ENCODE measurements at places on chromosomes 13 and 19.
A peak's percentile ranks its signal among the peaks of the same experiment; 100 is the strongest.

DNA sequence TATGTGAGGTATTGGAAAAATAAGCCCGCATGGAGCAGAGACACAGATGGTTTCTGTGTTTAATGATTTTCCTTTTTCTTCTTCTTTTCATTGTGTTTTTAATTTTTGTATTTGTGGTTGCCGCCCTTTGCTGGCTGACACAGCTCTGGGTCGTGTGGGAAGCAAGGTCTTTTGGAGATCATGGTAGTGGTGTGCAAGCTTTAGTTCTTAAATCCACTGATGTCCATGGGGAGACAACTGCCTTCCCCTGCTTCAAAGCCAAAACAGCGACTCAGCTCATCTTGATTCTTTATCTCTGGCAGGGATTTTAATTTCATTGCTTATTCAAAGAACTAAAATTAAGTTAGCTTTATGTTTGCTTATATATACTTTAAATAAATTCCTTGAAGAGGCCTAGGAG, 711.3 kb upstream of the SGCG start:
- DNase-seq = no peak

DNA sequence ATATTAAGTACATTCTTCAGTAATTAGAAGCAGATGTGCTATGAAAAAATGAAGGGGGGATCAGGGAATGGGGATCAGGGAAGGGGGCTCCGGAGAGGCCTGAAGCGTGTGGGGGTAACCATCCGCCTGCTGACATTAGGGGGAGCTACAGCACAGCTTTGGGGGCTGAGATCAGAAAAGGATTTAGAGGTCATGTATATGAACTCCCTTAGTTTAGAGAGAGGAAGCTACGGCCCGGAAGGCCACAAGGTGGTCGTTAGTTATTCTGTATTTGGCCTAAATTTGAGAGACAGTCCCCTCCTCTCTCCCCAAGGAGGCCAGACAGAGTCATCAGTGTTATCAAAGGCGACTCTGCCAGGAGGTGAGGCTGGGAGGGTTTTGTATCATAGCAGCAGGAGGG, 99.0 kb downstream of the TM9SF2 start:
- peak; percentile 8 for DNase-seq

DNA sequence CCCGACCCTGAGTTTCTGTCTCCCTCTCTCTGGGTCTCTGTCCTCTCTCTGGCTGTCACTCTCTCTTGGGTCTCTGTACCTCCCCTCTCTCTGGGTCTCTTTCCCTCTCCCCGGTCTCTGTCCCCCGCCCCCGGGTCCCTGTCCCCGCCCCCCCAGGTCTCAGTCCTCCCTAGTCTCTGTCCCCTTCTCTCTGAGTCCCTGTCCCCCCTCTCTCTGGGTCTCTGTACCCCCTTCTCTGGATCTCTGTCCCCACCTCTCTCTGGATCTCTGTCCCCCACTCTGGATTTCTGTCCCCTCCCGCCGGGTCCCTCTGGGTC, 2.3 kb upstream of the FTL start:
- no peak for DNase-seq

DNA sequence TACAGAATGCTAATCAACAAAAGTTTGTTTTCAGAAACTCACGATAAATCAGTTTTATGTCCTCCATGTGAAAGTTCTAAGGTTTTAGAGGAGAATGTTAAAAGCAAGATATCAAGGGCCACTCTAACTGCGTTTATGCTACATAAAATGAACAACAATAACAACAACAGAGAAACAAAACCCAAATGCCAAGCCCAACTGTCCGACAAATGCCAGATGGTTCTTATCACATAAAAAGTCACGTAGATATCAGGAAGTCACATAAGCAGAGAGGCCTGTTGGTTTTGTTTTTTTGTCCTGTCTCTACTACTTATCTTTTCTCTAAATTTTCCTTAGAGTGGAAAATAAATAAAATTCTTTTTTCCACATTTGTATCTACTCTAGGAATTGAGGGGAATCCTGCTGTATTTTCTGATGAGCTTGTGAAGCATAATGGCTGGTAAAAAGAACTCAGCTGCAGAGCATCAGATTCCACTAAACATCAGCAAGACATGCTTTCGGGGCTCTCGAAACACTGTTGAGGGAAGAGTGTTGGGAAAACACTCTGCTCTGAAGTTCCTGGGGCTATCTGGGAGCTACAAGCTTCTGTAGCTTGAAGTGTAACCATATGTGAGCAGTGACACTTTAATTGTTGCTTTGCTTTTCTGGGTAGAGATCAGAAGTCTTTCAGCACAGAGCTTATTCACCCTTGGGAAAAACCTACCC, 110.1 kb downstream of the SLAIN1 start:
- no peak for DNase-seq

- DNase-seq = peak; percentile 27
Measured at GRCh38 chr13:32426990-32427851, 709 bp downstream of the N4BP2L1 start.

GRCh38 chr19:11091703-11092153, 2.5 kb downstream of the LDLR start:
- peak; percentile 67 for DNase-seq

DNA sequence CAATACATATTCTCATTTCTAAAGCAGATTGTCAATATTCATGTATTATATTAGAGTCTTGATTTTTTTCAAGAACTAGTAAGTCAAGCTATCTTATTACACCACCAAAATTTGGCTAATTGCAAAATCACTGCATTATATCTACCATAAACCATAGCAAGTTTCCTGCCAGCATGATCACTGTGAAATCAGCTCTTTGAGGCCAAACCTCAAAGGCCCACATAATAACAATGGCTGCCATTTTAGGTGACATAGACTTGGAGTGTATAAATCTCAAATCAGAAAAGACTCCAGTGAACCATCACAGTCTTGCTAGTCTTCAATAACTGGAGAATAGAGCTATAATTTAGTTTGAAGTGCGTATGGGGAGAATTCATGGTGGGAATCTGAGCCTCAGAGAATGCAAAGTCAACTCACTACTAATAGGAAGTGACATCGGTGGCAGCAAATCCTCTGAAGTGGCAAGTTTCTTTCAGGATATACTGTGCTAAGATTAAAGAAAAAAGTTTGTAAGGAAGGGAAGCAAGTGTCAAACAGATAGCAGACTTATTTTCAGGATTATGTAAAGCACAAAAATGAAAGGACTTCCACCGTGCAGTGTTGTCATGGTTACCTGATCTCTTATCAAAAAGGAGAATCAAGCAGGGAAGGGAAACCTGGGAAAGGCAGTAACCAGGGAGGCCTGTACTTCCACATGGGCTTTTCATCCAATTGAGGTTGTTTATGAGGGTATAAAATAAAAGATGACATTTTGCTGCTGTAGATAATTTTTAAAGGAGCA, 117.4 kb upstream of the FNDC3A start:
- no peak for DNase-seq

- DNase-seq = no peak
Measured at GRCh38 chr13:60787083-60787482, 390.1 kb downstream of the TDRD3 start.

DNA sequence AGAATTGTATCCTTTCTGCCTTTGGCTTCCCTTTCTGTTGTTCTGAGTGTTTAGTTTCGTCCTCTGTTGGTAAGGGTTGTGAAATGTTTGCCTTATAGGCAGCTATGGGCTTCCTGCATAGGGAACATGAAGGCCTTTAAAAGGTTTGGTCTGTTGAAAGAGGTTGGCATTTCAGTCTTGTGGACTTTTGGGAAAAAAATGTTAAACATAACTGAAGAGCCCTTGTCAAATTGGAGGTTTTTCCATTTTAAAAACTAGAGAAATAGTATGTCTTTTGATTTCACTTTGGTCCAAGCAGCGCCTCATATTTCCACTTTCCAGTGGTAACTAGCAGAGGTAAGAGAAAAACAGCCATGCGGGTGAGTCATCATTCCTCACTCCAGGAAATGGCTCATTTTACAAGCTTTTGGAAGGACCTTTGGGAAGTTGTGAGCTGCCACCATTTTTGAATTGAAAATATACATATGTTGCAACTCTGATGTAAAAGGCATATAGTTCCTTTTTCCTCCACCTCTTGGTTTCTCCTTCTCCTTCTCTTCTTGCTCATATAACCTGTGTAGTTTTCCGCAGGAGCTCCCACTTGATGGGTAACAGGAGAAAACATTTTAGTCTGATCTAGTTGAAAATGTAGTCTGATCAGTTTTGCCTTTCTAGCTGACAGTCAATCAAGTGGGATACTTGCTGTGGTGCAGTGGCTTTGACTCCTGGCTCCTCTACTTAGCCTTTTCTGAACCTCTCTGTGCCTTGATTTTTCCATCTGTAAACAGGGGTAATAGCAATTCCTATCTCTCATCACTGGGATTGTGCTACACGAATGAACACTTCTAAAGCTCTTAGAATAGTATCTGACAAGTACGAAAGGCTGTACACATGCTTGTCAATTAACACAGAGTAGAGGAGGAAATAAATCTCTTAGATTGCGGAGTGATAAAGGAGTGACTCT, 23.0 kb downstream of the GPC6 start:
- DNase-seq = no peak

DNA sequence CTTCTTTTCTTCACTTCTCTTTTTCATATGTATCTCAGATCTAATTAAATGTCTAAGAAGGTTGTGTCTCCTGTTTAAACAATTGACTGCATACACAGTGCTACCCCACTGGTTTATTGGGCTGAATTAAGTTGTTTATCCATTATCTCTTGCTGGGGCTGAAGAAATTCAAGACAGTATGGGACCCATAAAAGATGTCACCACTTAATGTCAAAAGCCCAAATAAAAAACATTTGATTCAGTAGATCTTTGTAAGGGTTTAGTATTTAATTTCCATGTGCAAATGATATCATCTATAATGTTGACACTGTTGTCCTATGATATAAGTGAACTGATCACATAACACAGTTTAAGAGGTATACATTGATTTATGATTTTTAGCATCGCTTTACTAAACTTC, 1431.9 kb upstream of the PCDH20 start:
- no peak for DNase-seq

DNA sequence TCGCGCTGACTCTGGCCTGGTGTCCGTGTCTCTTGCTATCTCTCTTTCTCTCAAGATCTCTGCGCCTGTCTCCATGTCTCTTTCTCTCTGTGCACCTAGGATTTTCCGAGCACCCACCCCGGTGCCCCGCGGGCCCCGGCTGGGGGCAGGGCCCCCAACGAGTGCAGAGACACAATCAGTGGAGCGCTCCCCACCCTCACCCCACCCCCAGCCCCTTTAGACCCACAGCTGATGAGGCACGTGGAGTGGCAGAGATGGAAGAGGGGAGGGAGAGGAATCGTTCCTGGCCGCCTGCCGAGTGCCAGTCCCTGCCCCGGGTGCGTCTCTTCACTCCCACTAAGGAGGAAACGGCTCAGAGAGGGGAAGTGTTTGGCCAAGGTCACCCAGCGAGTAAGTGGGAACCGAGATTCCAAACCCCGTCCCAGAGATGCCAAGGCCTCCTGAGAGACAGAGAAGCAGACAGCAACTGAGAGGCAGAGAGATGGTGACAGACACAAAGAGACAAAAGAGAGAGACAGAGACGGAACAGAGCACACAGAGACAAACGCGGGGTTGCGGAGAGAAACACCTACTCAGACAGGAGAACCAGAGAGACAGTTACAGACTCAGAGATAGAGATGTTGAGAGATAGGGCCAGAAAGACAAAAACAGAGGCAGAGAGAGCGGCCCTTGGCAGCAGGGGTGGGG, 626 bp upstream of the BCL3 start:
- DNase-seq = no peak

GRCh38 chr13:39406688-39407087, 196.3 kb downstream of the LHFPL6 start:
- no peak for DNase-seq

- DNase-seq = no peak
Measured at GRCh38 chr19:42555317-42555716, 27.0 kb upstream of the CEACAM1 start.

DNA sequence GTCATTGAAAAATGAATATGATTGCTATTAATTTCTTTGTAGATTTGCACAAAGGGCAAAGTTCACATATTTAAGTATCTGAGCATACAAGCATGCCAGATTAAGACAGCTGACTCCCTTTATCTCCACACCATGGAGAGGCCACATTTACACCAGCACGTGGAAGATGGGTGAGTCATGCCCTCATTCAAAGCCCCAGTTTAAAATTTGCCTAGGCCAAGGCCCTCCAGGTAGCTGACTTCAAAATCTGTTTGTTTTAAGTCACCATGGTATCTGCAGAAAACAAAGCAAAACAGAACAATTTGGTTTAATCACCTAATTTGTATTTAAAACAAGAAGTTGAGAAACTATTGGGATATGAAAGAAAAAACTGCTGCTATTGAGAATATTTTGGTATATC, 109.2 kb downstream of the ESD start:
- peak; percentile 48 for DNase-seq

DNA sequence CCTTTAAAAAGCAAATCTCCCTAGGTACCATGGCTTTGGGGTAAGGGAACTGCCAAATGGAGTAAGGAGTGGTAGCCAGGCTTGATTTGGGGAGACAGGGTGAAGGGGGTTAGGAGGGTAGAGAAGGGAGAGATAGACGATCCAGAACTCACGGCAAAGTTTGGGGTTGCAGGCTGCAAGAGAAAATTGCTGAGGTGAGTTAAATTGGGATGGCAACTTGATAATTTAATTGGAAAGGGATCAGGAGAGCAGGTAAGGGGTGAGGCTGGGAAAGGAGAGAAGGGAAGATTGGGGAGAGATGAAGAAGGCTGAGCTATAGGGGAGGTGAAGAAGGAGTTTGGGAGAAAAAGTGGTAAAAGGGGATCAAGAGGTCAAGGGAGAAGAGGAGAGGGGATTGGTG, 4.0 kb downstream of the IZUMO2 start:
- no peak for DNase-seq

DNA sequence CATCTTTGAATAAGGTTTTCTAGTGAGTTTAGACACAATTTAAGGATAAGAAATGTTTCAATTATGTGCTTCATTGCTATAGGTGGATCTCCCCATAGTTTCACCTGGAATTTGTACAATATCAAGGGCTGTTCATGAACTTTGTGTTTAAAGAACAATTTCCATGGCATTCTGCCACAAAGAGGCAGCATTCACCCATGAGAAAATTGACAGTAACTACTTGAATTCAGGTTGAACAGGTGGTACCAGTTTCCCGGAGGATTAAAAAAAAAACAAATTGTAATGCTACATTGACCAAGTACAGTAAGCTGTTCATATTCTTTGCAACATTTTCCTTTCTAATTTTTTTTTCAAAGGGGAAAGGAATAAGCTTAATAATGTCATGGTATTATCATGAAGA, 9.1 kb downstream of the SLITRK5 start:
- no peak for DNase-seq

DNA sequence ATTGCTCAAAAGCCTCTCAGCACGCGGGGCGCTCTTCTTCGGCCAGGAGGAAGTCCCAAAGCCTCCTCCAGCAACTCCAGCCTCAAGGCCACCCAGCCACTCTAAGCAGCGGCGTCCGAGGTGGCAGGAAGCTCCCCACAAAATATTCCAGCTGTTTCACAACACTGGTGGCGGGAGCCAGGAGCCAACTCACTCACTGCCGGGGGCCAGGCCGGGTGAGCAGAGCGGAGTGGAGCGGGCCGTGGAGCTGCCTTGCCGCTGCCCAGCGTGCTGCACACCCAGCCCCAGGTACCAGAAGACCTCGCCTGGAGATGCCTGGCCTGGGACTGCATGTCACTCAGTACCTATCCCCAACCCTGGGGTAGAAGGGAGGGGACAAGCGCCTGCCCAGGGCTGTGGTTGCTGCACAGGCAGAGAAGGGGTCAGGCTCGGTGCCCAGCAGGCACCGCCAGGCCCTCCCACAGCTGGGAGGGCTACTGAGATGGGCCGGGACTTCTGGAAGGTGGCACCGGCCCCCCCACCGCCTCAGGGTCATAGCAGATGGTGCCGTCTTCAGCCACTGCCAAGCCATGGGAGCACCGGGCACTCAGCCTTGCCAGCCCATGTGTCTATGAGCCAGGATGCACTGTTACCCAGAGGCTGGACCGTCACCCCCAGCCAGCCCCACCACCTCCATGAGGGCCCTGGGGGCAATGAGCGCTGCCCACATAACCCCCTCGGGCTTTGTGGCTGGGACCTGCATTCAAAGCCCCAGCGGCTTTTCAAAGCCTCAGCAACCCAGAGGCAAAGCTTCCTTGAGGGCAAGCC, 59.2 kb downstream of the MLLT1 start:
- no peak for DNase-seq

Measured in hematopoietic multipotent progenitor cell treated with erythropoietin and hydrocortisone succinate and interleukin-3 and kit ligand, for 15 days (in vitro differentiated cells).